ENCODE measurements at places on chromosomes 1 and 21. TPM values are rescaled to one million over a fixed set of nuclear protein-coding genes. Genes with fewer than 3 reads are reported as not detected.

DIO1 gene
- not detected for total RNA-seq

LCE2A gene
- 457 TPM for total RNA-seq

ZNF593OS gene
- total RNA-seq = not detected

THRAP3 gene
- 73.3 TPM for total RNA-seq

RNF223 gene
- total RNA-seq = 1.8 TPM

FAM151A gene
- total RNA-seq = not detected

BLACAT1 gene
- not detected for total RNA-seq

All from suprapubic skin (tissue), 4 donors.